ENCODE measurements at places on chromosomes 5 and 9. TPM values are rescaled to one million over a fixed set of nuclear protein-coding genes. Genes with fewer than 3 reads are reported as not detected.
A peak's percentile ranks its signal among the peaks of the same experiment; 100 is the strongest.

PRUNE2 gene
- 3.3 TPM for total RNA-seq

DMRTA1 gene
- total RNA-seq: 1.2 TPM

EPB41L4B gene
- total RNA-seq: 29.1 TPM

GRCh38 chr9:132163876-132164603 lies 2.2 kb downstream of the NTNG2 start:
- H3K27ac ChIP-seq: no peak overlapping the region
- peak overlapping the region; percentile 72 for H3K4me3 ChIP-seq
- no peaks in the 10 kb centered on the region for H3K36me3 ChIP-seq
- H3K27me3 ChIP-seq: peaks cover 84% of the 10 kb centered on the region
- H3K4me1 ChIP-seq: peaks cover 13% of the 10 kb centered on the region

DNA sequence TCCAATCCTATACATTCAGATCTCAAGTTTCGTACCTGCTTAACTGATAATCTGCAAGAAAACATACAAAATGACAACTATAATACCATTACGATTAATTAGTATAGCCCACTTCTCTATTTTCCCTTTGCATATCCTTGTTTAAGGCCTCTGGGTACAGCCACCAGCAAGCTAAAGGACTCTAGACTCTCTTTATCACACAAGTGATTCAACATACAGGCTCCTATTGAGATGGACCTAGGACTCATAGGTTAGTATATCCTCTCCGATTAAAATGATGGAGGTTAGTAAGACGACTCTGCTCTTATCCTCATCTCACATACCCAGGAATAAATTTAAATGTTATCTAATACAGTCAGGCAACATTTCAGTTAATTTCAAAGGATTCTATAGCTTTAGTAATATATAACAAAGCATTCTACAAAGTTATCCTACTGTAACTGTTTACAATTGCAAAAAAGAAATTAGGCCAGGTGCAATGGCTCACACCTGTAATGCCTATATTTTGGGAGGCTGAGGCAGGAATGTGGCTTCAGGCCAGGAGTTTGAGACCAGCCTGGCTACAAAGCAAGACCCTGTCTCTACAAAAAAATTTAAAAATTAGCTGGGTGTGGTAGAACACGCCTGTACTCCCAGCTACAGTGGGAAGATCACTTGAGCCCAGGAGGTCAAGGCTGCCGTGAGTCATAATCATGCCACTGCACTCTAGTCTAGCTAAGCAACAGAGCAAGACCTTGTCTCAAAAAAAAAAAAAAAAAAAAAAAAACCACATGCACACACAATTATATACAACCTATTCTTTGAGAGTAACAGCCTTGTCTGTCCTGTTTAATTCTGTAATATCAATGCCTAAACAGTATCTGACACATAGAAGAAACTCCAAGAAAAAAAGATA lies 15.4 kb downstream of the HAUS6 start:
- no peaks in the 10 kb centered on the region for H3K4me1 ChIP-seq
- H3K4me3 ChIP-seq: no peak overlapping the region
- no peak for DNase-seq

DNA sequence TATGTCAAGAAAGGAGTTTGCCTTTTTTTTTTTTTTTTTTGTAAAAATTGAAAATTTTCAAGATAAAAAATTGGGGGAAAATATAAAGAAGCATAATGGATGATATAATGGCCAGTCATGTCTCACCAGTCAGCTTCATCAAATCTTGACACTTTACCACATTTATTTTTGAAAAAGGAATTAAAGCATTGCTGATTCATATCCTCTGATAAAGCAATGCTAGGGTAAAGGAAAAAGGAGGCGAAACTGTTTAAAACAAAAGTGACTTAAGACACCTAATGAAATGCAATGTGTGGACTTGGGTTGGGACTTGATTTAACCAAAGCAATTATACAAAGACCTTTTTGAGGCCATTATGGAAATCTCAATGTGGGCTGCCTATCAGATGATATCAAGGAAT lies 208.5 kb downstream of the ARHGAP26 start:
- no peak overlapping the region for H3K4me3 ChIP-seq
- H3K27ac ChIP-seq: no peak overlapping the region
- no peaks in the 10 kb centered on the region for H3K27me3 ChIP-seq
- no peaks in the 10 kb centered on the region for H3K36me3 ChIP-seq
- DNase-seq: no peak

- no peaks in the 10 kb centered on the region for H3K36me3 ChIP-seq
- H3K27ac ChIP-seq: no peak overlapping the region
- H3K27me3 ChIP-seq: no peaks in the 10 kb centered on the region
- no peak for DNase-seq
Observed at GRCh38 chr5:31285025-31285424, 91.5 kb downstream of the CDH6 start.

DNA sequence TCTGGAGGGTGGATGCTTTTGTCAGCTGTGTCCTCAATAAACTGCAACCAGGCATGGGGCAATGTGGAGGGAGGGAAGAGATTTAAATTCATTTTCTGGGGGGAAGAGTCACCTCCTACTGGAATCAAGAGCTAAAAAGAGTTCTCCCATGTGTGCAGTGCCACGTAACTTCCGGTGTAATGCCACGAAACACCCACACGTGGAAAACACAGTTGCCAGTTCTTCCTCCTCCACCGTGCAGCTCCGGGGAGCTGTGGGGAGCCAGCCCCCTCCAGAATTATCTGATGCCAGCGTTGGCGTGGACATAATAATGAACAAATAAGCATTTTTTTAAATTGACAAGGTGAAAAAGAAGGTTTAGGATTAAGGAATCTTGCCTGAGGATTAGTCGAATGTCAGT lies 32.1 kb upstream of the MED10 start:
- peaks cover 49% of the 10 kb centered on the region for H3K27me3 ChIP-seq
- no peak overlapping the region for H3K27ac ChIP-seq
- DNase-seq: no peak
- no peaks in the 10 kb centered on the region for H3K36me3 ChIP-seq
- H3K4me3 ChIP-seq: no peak overlapping the region
- H3K4me1 ChIP-seq: no peaks in the 10 kb centered on the region

GRCh38 chr5:111582993-111583601 lies 70.8 kb upstream of the STARD4 start:
- peaks cover 8% of the 10 kb centered on the region for H3K4me1 ChIP-seq
- no peak overlapping the region for H3K4me3 ChIP-seq
- peaks cover 3% of the 10 kb centered on the region for H3K27me3 ChIP-seq
- no peaks in the 10 kb centered on the region for H3K36me3 ChIP-seq
- DNase-seq: no peak

GRCh38 chr9:127706836-127707241 lies at the start of gene CFAP157:
TSS of gene CFAP157 (plus strand) at chr9:127706988. CDS start at chr9:127707032, 44 bp downstream.
- H3K4me3 ChIP-seq: peak within 1 kb of the TSS; percentile 52
- H3K27me3 ChIP-seq: no peaks in the 10 kb centered on the region
- DNase-seq: no peak
